Coronary artery (tissue), 2 donors: ENCODE measurements at places on chromosomes 13 and 19.

DNA sequence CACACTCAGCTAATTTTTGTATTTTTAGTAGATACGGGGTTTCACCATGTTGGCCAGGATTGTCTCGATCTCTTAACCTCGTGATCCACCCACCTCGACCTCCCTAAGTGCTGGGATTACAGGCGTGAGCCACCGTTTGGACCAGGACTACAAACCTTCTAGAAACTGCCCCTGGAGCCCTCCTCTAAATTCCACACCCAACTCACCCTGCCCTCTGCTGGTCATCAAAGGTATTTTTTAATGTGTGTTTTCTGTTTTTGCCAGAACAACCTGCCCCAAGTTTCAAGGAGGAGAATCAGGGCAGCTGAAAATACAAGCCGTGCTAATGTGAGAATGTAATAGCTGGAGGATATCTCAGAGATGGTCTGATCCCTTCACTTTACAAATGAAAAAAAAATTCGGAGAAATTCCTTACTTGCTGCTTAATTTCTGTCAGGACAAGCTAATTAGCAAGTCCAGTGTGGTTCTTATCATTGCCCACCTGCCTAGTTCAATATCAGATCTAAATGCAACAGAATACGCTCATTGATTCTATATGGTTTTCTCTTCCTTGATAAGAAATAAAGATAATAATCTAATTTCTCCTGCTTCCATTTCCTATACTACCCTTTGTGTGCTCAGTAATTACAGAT, 4.1 kb downstream of the ATP8A2 start:
- no peak for DNase-seq

DNA sequence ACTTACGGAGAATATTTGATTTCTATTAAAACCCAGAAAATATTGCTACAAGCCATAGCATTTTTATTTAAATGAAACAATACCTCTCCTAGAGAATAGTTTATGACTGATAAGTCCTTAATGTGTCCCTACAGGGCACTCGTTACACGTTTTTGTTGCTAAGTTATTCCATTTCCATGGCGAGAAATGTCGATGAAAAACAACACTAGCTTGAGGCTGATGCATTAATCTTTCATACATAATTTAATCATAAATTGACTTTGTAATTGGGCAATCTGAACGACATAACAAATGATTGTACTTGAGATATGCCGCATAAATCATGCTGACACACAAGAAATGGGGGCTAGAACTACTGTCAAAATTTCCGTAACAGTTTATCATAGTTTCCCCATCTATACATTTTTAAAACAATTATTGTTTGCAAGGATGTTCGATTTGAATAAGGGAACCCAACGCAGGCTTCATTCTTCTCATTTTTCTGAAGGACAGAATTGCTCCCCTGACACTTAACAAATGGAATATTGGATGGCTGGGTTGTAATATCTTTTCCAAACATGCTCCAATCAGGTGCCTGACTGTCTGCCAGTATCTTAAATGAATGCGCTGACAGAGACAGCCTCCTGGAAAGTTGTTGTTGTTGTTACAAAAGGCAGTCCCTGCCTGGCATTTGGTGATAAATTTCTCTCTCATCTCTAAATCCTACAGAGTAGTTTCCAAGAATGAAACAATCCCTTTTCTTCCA, 61.9 kb downstream of the FLT1 start:
- no peak for DNase-seq

DNA sequence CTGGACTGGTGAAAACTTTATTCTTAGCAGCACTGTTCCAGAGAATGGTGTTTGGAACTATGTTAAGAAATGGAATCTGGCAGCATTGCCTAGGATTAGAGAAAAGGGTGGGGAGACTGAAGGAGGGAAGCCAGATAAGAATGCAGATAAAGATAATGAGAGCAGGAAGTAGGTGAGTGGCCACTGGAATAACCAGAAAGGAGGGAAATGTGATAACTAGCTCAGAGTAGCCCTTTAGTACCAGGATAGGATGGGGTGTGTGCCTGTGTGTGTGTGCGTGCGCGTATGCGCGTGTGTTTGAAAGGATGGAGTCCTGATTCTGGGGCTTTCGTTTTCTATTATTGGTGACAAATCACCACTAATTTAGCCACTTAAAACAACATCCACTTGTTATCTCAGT, 33.4 kb upstream of the FRY start:
- DNase-seq = no peak

- no peak for DNase-seq
Measured at GRCh38 chr13:110471156-110471832, 90.2 kb downstream of the RAB20 start.

DNA sequence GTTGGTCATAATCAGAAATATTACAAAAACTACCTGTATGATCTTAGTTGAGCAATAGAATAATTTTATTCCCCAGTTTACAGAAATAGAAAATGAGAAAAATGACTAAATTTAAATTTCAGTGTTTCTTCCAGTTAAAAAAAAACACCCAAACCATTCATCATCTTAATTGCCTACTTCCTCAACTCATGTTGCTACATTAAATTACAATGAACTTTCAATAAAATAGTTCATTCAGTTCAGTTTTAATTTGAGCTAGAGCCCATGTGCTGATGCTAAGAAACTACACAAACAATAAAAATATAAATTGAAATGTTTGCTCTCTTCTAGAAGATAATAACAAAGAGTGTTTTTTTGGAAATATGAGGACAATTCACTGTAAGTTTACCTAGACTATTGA, 820.4 kb downstream of the SLITRK6 start:
- no peak for DNase-seq

DNA sequence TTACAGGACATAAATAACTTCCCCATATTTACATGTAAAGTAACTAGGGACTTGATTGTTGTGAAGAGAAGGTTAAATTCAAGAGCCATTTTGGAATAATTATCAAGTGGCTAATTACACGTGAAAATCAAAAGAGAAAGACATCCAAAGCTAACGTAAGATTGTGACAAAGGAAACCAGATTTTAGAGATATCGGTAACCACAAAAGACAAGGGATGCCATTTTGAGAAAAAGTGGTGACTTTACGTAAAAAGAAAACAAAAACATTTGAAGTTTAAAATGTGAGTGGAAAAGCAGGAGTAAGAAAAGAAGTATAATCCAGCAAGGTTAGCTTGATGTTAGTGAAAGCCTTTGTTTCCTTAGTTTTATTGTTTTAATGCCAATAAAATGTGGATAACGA, 10.9 kb upstream of the VWA8 start:
- DNase-seq = no peak
